Upper lobe of left lung (tissue), 6 donors: ENCODE measurements at places on chromosomes 5 and 9. TPM values are rescaled to one million over a fixed set of nuclear protein-coding genes. Genes with fewer than 3 reads are reported as not detected.

- no peaks in the 10 kb centered on the region for H3K27me3 ChIP-seq
- no peaks in the 10 kb centered on the region for H3K4me1 ChIP-seq
- H3K4me3 ChIP-seq = no peak overlapping the region
- DNase-seq = no peak
These were observed 89.8 kb upstream of the GABRP start for GRCh38 chr5:170693701-170694100.

DNA sequence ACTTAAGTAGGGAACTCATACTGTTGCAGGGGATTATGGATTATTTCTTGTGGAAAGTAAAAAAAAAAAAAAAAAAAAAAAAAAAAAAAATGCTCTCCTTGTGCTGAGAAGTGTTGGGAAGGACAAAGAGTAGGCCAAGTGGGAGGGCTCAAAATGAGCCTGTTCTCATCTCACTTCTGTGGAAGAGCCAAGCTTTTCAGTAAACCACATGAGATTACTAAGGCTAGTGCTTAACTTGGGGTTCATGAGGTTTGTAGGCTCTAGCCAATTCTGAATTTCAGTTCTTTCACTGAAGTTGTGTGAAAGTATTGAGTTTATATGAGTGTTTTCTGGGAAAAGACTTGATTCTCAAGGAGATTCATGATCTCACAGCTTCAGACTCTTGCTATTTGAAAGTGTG lies 23.0 kb upstream of the CEP78 start:
- no peak overlapping the region for H3K4me3 ChIP-seq
- DNase-seq = no peak
- no peaks in the 10 kb centered on the region for H3K36me3 ChIP-seq
- H3K27ac ChIP-seq = no peak overlapping the region

The IQGAP2 gene
- total RNA-seq = 24.3 TPM

- H3K4me3 ChIP-seq = peak within 1 kb of the TSS; percentile 46
- DNase-seq = peak; percentile 81
- H3K27ac ChIP-seq = no peak within 1 kb of the TSS
- no peaks in the 10 kb centered on the region for H3K36me3 ChIP-seq
- peaks cover 3% of the 10 kb centered on the region for H3K4me1 ChIP-seq
These were observed at the start of gene ADAMTS19 for GRCh38 chr5:129459777-129460671. Gene ADAMTS19, plus strand, starts transcription at chr5:129460298. Its CDS starts 94 bp downstream, at chr5:129460392.

The GABRA1 gene
- not detected for total RNA-seq

The ENHO gene
- total RNA-seq = not detected
